ENCODE measurements at places on chromosomes 7 and 10. TPM values are rescaled to one million over a fixed set of nuclear protein-coding genes. Genes with fewer than 3 reads are reported as not detected.

- DNase-seq = no peak
- H3K4me1 ChIP-seq = peaks cover 12% of the 10 kb centered on the region
- H3K27me3 ChIP-seq = no peaks in the 10 kb centered on the region
- H3K4me3 ChIP-seq = no peak overlapping the region
These were observed 20.9 kb downstream of the PLAC9 start for GRCh38 chr10:80153460-80153859.

GRCh38 chr10:131310142-131310541, 1.4 kb downstream of the TCERG1L start:
- no peak for DNase-seq

- no peaks in the 10 kb centered on the region for H3K4me1 ChIP-seq
- H3K27ac ChIP-seq = no peak overlapping the region
- no peaks in the 10 kb centered on the region for H3K36me3 ChIP-seq
- no peaks in the 10 kb centered on the region for H3K27me3 ChIP-seq
These were observed 35.2 kb upstream of the HSPB1 start for GRCh38 chr7:76267107-76267893.

DNA sequence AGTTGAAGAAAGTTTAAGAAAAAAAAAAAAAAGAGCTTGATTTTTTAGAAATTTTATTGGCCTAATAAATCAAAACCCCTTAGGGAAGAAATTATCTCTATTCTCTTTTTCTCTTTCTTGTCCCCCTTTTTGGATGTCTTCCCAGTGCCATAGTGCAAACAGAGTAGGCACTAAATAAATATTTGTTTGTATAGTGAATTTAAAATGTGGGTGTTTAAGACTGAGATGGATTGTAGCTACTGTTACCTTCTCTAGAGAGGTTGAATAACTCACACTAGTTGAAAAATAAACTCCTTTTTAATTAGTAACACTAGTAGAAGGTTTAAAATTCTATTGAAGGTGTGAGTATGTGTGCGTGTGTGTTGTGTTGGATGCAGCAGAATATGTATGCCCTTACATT, 783.8 kb downstream of the NXPH1 start:
- no peak overlapping the region for H3K27ac ChIP-seq
- H3K4me1 ChIP-seq = no peaks in the 10 kb centered on the region
- no peaks in the 10 kb centered on the region for H3K36me3 ChIP-seq
- no peak overlapping the region for H3K4me3 ChIP-seq

DNA sequence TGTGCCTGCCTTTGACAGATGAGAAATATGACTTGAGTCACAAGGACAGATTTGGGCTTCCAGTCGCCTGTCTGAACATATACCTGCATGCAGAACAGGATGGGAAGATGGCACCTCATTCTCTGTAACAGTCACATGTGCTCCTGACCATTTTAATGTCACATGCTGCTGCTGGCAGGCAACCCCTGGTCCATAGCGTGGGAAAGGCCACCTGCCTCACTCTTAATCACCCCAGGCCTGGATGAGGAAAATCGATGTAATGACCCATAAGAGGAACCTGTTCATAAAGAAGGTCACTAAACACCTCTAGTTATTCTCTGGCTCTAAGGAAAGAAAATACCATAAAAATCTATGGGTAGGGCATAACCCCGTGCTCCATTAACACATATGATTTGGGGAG, 110.2 kb downstream of the GFRA1 start:
- no peak overlapping the region for H3K4me3 ChIP-seq
- H3K27ac ChIP-seq = no peak overlapping the region
- no peaks in the 10 kb centered on the region for H3K27me3 ChIP-seq
- no peak for DNase-seq
- H3K4me1 ChIP-seq = no peaks in the 10 kb centered on the region

DNA sequence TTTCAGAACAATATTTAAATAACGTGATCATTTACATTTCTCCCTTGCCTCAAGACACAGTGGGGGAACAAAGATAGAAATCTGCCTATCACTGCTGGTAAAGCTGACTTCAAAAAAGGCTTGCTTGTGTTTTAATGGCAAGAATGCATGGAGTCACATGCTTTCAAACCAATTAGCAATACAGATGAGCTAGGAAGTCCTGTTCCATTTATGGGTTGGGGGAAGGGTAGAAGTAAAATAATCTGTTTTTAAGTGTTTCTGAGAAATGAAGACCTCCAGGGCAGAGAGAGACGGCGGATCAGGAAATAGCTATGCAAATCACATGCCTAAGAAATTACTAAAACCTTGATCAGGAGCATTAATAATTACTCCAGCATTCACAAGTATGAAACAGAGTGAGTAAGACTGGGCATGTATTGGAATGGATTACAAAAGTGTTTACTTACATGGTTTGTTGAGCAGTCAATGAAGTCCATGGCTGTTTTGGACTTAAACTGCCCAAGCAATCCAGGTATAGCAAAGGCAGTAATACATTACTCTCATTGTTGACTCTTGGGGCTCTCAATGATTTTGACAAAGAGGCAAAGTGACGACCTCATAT, 142.0 kb downstream of the ARID5B start:
- peaks cover 84% of the 10 kb centered on the region for H3K4me1 ChIP-seq
- H3K4me3 ChIP-seq = no peak overlapping the region
- H3K27me3 ChIP-seq = no peaks in the 10 kb centered on the region
- no peaks in the 10 kb centered on the region for H3K36me3 ChIP-seq
- peak overlapping the region; percentile 68 for H3K27ac ChIP-seq
- DNase-seq = no peak

DNA sequence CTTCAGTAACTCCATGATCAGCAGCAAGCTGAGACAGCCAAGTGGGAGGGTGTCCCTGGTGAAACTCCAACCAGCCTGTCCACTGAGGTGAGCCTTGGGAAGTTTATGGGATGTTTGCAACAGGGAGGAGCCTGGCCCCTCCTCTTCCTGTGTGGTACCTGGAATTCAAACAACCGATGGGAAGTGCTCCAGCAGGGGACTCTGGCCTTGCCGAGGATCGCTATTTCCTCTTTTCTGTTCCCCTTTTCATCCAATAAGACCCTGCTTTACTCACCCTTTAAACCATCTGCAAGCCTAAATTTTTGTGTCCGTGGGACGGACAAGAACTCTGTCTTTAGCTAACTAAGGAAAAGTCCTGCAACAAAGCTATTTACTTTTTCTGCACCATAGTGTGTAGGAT, 491.1 kb upstream of the ZMIZ1 start:
- H3K36me3 ChIP-seq = no peaks in the 10 kb centered on the region
- no peaks in the 10 kb centered on the region for H3K27me3 ChIP-seq
- DNase-seq = no peak
- H3K4me1 ChIP-seq = no peaks in the 10 kb centered on the region

GRCh38 chr10:72244573-72245038, 28.5 kb upstream of the ASCC1 start:
- H3K4me1 ChIP-seq = peaks cover 48% of the 10 kb centered on the region
- no peaks in the 10 kb centered on the region for H3K36me3 ChIP-seq
- no peak for DNase-seq
- H3K4me3 ChIP-seq = no peak overlapping the region

GRCh38 chr10:89242840-89243568, 8.6 kb downstream of the LIPA start:
- H3K27ac ChIP-seq = no peak overlapping the region
- no peak overlapping the region for H3K4me3 ChIP-seq
- H3K27me3 ChIP-seq = no peaks in the 10 kb centered on the region

GRCh38 chr10:80068270-80068669, 10.2 kb upstream of the TMEM254 start:
- no peaks in the 10 kb centered on the region for H3K36me3 ChIP-seq
- DNase-seq = no peak
- H3K27me3 ChIP-seq = no peaks in the 10 kb centered on the region

DNA sequence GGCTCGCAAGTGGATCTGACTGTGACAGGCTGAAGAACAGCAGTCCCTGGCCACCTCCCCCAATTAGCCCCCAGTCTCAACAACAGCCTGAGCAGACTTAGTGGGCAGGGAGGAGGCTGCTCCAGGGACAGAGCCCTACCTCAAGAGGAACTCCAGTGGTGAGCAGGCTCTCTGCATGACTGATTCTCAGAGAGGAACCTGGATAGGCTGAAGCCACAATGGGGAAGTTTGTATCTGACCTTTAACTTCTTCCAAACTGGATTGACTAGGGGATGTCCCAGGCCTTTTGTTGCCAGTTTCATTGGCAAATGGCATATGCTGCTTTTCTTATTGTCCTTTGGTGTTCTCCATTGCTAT, 93.0 kb downstream of the ARHGAP22 start:
- H3K4me3 ChIP-seq = no peak overlapping the region
- no peaks in the 10 kb centered on the region for H3K27me3 ChIP-seq
- H3K36me3 ChIP-seq = no peaks in the 10 kb centered on the region
- no peak overlapping the region for H3K27ac ChIP-seq

DNA sequence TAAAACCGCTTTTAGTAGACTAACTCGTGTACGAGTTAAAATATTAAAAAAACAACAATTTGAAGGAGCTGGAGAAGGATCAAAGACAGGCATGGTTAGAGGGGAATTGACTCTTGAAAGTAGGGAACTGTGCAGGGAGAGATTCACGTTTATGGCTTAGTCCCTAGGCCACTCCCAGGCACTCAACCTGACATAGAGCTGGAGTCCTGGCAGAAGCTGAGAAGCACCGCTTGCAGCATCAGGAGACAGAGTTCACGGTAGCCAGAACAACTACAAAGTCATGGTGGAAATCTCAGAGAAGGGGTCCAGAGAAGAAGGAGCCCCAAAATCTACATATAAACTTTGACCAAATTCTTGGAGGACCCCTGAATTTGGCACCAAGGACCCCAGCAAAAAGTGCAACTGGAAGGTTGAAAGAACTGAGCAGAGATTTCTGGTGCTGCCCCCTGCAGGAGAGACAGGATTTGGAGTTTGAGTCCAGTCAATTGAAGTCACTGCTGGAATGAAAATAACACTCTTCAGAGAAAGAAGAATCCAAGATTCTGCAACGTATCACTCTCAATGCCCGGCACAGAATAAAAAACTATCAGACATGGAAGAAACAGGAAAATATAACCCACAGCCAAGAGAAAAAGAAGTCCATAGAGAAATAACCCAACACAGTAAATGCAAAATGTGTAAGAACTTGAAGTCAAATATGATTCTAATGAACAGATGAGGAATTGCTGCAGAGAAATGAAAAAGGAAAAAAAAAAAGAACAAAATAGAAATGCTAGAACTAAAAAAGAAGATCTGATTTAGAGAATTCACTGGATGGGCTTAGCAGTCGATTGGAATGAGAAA, 493.3 kb upstream of the PODXL start:
- H3K36me3 ChIP-seq = no peaks in the 10 kb centered on the region
- DNase-seq = no peak
- no peaks in the 10 kb centered on the region for H3K4me1 ChIP-seq
- no peak overlapping the region for H3K27ac ChIP-seq
- no peaks in the 10 kb centered on the region for H3K27me3 ChIP-seq

The KIAA1217 gene
- total RNA-seq = 63.8 TPM

The SYT15 gene
- total RNA-seq = 12.7 TPM

The GAD2 gene
- not detected for total RNA-seq

The LRRC27 gene
- 14.6 TPM for total RNA-seq

The CYP2C8 gene
- 1.4 TPM for total RNA-seq
